ENCODE measurements at places on chromosomes 6 and 20. TPM values are rescaled to one million over a fixed set of nuclear protein-coding genes. Genes with fewer than 3 reads are reported as not detected.

GRCh38 chr6:132011582-132011981 is 60.4 kb upstream of the CCN2 start:
- DNase-seq = no peak

- DNase-seq = no peak
Measured at GRCh38 chr6:87012035-87012434, 74.7 kb downstream of the HTR1E start.

The APCDD1L gene
- under 0.01 TPM for total RNA-seq

The MOCS3 gene
- total RNA-seq = 11.0 TPM

The DEFB124 gene
- not detected for total RNA-seq

DNA sequence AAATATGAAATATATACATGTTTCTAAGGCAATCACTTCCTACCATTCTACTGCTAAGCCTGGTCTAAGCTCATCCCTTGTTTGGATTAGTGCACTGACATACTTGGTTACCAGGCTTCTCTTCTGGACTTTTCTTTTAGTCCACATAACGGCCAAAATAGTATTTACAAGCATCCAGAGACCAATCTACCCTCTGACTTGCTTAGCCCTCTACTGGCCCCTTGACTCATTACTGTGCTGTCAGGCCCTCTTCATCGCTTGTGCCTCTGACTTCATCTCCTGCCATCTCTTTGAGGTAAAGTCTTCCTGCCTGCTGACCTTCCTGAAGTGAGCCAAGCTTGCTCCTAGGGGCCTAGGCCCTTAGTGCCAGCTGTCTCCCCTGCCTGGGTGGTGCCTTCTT is 35.1 kb downstream of the TULP4 start:
- DNase-seq = no peak
